ENCODE measurements at places on chromosomes 7 and 10.
A peak's percentile ranks its signal among the peaks of the same experiment; 100 is the strongest.

DNA sequence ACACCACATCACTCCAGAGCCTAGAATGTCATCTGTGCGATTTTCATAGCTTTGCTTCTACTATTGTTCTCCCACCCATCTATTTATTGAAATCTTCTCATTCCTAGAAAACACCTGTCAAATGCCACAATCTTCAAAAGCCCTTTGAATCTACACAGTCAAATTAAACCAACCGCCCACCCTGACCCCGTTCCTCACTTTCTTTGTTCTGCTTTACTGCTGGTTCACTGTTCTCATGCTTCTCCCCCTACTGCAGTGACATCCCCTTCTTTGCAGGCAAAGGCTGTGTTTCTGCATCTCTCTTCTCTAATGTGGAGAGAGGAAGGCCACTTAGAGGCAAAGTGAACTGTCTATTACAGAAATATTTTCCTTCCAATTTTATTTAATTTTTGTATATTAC, 152.4 kb upstream of the NEBL start:
- no peak for DNase-seq

DNA sequence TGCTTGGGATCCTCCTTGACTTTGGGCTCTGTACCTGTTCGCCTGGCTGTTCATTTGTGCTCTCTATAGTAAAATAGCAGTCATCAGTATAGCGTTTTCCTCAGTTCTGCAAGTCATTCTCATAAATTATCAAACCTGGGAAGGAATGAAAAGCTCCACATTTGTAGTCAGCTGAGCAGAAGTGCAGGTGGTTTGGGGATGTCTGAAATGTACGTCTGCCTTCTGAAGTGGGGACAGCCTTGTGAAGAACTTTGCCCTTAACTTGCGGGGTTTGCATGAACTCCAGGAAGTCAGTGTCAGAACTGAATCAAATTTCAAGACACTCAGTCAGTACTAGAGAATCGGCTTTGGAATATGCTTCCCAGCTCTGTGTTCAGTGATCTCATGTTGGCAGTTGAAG, 358.3 kb upstream of the PRKCQ start:
- DNase-seq, result no peak

- DNase-seq, result no peak
Measured at GRCh38 chr7:78345293-78345911, 546.8 kb downstream of the PHTF2 start.

DNA sequence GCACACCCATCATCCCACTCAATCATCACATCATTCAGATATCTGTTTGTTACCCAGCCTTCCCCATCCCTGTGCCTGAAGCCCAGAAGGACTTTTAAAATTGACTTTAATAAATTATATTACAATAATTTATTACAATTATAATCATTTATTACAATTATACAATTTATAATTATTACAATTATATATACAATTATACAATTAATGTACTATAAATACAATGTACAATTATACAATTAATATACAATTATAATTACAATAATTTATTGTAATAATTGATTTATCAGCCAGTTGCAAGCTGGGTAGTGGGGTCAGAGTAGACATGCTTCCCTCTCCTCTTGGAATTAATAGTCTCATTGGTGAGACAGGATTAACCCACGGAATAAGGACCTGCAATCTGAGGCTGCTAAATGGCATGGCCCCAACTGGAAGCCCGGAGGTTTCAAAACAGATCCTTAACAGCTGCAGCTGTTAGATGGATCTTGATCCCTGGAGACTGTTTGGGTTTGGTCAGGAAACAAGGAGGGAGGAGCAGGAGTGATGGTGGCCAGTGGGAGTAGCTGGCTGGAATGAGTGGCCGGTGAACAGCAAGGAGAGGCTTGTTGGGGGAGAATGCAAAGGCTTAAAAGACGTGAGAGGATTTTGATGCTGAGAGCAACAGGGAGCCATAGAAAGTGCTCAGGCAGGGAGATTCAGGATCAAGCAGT, 402.8 kb upstream of the PODXL start:
- peak; percentile 41 for DNase-seq

Measured in NCI-H2171 treated with DMSO at 0.1 percent for 48 hours (cell line).